Choroid plexus epithelial cell (primary cell): ENCODE measurements at places on chromosomes 13 and 19.

DNA sequence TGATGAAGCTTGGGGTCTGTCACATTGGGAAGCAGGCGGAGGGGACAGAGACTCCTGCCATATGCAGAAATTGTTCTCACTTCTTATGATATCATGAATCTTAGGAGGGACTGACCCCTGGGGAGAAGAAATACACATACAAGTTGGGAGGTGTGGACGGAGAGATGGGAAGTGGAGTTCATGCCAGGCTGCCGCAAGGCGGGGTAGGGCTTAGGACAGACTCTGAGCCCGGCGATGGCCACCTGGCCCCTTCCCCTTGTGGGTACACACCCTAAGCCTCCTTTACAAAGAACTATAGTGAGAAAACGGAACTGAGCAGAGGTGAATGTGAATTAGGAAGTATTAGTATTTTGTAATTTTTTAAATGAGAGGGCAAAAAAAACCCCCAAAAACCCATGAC lies 177.0 kb upstream of the IRS2 start:
- no peak for DNase-seq

DNA sequence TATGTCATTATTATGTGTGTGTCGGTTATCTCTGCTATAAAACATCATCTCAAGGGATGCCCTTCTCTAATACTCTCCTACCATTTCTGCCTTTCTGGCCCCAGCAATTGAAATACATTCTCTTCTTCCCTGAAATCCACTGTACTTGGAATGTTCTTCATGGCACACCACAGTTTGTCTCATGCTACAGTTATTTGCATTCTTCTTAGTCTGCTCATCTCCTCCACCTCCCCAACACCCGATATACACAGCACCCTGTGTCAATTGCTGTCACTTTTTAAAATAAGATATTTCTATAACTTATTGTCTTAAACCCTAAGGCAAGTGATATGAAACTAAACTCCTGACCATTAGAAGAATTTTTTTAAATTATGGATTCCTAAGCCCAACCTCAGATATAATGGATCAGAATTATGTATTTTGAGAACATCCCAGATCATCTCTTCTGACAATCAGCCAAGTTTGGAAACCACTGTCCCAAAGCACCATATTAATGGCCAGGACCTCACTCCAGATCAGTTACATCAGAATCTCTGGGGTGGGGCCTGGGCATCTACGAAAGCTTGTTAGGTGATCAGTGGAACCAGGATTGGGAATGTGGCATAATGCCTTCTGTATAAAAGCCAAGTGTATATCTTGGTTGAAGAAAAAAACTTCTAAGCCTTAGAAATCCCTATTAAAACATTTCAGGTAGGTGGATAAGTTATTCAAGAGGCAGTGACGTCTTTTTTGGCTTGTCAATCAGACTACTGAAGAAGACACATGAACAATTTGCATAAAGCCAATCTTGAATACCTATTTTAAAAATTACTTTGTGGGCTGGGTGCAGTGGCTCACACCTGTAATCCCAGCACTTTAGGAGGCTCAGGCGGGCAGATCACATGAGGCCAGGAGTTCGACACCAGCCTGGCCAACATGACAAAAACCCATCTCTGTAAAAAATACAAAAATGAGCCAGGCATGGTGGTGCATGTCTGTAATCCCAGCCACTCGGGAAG lies 30.0 kb upstream of the KBTBD7 start:
- peak; percentile 79 for DNase-seq

GRCh38 chr13:74633734-74634133 lies 499.5 kb upstream of the KLF12 start:
- no peak for DNase-seq

- DNase-seq, result no peak
Observed at GRCh38 chr19:49552749-49553148, 24.9 kb downstream of the RCN3 start.

GRCh38 chr13:31088826-31089420 lies 72.8 kb downstream of the HSPH1 start:
- DNase-seq, result no peak

GRCh38 chr13:76715075-76715474 lies 171.1 kb downstream of the KCTD12 start:
- DNase-seq, result no peak

GRCh38 chr19:35138305-35138892 lies at the start of gene FXYD1:
TSS of gene FXYD1 (plus strand) at chr19:35138824. CDS start at chr19:35140080, 1,256 bp downstream.
- no peak for DNase-seq

GRCh38 chr13:64428196-64428595 lies 2801.9 kb downstream of the PCDH9 start:
- no peak for DNase-seq

DNA sequence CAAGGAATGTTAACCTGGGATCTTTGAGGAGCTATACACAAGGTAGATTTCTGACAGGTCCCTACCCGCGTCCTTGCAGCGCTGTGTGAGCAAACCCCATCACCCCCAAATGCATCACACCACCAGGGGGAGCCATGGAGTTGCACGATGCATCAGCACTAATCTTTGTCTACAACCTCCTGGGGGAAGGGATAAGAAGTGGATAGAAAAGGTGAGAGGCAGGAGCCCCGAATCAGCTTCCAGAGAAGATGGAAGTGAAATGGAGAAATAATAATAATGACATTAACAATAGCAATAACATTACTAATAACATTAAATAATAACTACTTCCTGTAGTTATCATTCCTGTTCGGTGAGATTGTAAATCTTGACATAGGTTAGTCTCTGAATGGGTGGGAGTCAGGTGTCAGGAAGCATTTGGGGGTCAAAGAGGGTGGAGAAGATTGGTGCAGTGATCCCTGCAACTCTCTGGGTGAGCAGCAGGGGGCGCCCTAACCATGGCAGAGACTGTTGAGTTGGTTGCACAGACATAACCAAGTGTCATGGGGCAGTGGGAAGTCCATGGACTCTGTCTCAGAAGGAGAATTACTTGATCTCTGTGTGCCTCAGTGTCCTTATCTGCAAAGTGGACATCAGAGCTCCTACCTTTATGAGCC lies 16.5 kb downstream of the SIGLEC7 start:
- peak; percentile 49 for DNase-seq

DNA sequence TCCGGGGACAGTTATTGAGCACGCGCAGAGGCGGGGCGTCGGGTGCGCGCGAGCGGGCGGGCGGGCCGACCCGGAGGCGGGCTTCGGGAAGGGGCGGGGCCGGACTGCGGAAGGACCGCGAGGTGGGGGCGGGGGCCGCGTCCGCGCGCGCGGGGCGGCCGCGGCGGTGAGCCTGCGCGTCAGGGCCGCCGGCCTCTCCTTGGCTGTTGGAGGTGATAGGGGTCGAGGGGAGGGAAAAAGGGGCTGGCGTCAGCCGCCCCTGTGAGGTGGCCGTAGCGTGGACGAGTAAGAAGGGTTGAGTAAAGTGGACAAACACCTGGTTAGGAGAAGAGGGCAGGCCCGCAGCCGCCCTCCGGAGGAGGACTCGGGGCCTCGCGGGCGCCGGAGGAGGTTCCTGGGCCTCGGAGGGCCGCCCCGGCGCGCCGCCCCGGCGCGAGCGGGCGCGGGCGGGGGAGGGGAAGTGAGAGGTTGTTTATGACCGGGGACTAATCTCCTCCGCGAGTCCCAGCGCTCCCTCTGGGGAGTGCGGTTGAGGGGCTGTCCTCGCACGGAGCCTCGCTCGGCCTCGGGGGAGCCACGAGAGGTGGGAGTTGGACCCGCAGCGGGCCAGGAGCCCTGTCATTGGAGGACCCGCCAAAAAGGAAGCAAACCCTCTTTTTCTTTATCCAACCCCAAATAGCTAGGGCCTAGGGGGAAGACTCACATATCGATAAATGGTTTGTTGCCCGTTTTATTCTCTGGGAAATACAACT lies 547 bp upstream of the INTS6 start:
- DNase-seq, result no peak

- DNase-seq, result no peak
Observed at GRCh38 chr13:93552596-93552995, 326.0 kb downstream of the GPC6 start.

DNA sequence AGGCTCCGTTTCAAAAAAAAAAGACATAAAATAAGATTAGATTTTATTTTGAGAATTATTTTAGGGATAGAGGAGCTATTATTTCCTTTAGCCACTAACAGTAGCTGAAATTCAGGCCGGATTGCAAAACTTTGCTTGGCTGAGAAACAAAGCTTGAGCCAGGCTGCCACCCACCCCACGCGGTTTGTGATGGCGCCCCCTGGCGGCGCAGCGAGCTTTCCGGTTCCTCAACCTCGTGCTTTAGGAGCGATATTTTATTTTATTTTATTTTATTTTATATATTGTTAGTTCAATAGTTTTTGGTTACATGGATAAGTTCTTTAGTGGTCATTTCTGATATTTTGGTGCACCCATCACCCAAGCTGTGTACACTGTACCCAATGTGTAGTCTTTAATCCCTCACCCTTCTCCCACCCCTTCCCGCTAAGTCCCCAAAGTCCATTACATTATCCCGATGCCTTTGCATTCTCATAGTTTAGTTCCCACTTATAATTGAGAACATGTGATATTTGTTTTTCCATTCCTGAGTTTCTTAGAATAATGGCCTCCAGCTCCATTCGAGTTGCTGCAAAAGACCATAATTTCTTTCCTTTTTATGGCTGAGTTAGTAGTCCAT lies 19.8 kb upstream of the CEACAM4 start:
- peak; percentile 30 for DNase-seq

GRCh38 chr19:42409477-42409876 lies 17.7 kb downstream of the LIPE start:
- DNase-seq, result no peak

DNA sequence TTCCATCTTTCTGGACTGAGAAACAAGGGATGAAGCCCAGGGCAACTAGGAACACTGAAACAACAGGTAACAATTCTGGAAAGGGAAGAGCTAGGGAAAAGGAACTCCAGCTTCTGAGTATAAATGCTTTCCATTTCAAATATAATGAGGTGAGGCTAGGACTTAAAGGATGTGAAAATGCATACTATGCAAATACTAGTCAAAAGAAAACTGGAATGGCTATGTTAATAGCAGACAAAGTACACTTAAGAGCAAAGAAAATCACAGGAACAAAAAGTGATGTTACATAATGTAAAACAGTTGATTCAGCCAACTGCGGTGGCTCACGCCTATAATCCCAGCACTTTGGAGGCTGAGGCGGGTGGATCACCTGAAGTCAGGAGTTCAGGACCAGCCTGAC lies 6.2 kb downstream of the SIGLEC14 start:
- no peak for DNase-seq

- DNase-seq, result peak; percentile 67
Observed at GRCh38 chr19:35704218-35704617, at the start of gene ZBTB32. TSS of gene ZBTB32 (plus strand) at chr19:35704558. CDS start at chr19:35714627, 10,069 bp downstream.

DNA sequence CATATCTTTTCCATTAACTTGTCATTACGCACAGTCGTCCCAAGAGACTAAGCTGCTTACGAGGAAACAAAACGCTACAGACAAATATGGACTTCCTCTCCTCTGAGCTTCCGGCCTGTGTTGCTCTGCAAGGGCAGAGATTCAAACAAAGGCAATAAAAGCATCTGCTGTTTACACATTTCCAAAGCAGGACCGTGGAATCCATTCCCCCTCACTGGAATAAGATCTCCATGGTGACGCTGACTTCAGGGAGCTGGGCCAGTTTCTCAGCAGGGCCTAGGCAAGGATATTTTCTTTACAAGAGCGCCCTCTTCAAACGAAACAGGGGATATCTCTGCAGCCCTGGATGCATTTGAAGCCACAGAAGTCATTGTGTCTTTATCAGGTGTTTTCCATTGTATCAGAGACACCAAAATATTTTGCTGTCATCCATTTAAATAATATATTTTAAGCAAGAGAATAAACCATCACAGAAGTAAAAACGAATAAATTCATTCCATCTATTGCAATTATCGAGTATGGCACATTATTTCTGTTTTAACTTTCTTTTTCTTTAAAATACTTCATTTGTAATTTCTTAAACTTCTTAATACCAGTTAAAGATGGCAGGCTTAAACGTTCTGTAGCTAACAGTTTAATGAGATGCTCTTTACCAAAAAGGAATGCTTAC lies 177.5 kb downstream of the DCLK1 start:
- peak; percentile 91 for DNase-seq

GRCh38 chr13:91372911-91373310 lies 25.4 kb downstream of the MIR17HG start:
- no peak for DNase-seq

DNA sequence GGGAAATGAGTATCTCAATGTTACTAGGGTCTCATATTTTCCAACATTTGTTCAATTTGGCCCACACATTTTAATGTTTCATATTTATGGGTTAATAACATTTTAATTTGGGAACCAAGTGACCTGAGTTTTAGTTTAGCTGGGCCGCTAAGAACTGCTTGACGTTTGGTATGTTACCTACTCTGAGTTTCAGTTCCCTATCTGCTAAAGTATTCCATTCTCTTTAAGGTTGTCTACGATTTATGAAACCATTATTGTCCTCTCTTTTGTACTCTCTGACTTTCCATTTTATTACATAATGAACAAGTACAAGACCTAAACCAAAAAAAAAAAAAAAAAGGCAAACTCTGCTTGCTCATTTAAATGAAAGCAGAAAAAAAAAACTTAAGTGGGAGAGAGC lies 89.9 kb downstream of the FGF14 start:
- DNase-seq, result no peak

GRCh38 chr13:113617961-113618360 lies 33.4 kb downstream of the TFDP1 start:
- DNase-seq, result peak; percentile 11

DNA sequence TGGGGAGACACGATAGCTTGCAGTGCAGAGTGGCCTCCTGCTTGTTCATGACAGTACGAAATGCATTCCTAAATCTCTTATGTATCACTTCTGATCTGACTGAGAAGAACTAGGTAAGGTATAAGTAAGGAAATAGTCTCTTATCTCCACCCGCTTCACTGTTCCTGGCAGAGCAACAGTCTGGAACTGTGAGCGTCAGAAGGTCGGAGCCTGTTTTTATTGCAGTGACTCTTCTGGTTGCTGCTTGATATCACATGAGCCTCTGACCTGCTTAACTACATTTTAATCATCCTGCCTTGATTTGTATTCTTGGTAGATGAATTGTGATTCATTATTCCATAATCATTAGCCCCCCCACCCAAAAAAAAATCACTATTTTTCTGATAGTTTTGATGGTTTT lies 69.0 kb downstream of the COL4A2 start:
- peak; percentile 73 for DNase-seq

- peak; percentile 42 for DNase-seq
Observed at GRCh38 chr19:48873476-48874302, 1.5 kb downstream of the PPP1R15A start.

DNA sequence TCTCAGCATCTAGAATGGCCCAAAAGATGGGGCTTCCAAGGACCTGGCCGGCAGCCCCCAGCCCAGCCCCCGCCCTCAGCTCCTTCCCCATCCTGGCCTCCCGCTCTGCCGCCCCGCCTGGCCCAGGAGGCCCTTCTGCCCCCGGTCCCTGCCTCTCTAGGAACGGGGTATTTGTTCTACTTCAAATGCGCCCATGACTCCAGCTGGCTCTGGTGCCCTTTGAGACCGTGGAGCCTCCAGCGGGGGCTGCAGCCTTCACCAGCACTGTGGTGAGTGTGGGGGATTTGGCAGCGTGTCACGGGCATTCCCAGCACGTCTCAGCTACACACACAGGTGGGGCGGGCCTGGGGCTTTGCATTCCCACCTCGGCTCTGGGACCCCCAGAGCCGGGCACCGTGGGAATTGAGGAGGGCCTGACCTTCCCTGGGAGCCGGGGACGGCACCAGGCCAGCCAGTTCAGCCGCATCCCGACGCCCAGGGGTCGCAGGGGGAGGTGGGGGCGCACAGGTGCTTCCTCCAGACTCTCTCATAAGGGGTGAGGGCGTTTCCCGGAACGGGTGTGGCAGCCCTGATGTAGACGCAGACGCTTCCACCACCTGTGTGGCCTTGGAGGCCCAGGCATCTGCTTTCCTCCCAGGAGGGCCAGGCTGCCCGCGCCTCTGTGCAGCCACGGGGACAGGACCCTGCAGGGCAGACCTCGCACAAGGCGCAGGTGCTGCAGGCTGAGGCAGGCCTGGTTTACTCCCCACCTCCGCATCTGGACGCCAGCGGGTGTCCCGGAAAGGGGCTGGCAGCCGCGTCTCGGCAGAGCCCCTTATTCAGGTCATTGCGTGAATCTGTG lies 947 bp downstream of the ATP4B start:
- no peak for DNase-seq
